ENCODE measurements at places on chromosomes 6 and 20.

DNA sequence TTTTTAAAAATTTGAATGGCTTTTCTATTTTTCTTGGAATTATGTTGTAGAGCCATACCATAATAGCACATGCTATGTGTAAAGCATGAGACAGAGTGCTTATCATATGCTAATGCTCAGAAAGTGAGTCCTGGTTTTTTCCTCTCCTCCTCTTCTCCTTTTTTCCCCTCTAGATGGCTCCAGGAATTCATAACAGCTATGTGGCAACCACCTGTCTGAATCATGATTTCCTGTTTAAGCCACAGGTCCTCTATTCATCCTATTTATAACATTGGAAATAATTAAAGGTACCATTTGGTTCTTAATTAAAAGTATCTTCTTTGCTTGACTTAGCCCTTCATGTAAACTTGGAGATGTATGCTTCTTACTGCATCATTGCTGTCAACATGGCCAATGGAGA lies 260.0 kb upstream of the MAP3K7 start:
- no peak for DNase-seq

DNA sequence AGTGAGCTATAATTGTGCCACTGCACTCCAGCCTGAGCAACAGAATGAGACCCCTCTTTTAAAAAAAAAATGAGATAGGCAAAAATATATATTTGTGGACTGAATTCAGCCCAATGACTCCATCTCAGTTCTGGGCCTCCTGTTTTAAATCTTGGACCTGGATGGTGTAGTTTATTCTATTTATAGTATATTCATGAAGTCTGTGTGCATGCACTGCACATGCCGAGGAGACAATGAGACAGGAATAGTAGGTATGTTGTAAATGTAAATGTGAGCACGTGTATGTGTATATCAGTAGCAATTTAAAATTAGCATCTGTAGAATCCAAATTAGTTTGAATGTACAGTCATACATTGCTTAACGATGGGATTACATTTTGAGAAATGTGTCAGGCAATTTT lies 91.0 kb downstream of the TBC1D7 start:
- no peak for DNase-seq

- no peak for DNase-seq
Observed at GRCh38 chr6:69631552-69632346, 165.1 kb downstream of the LMBRD1 start.

- DNase-seq: no peak
Observed at GRCh38 chr6:163383912-163384311, 30.6 kb upstream of the QKI start.

GRCh38 chr20:53855733-53856132 lies 214.7 kb downstream of the BCAS1 start:
- no peak for DNase-seq

- DNase-seq: no peak
Observed at GRCh38 chr20:5705827-5706226, 44.4 kb upstream of the SHLD1 start.

GRCh38 chr6:10141746-10142443 lies 273.0 kb downstream of the TFAP2A start:
- peak; percentile 31 for DNase-seq

- DNase-seq: no peak
Observed at GRCh38 chr6:158417760-158418098, 105.5 kb downstream of the TULP4 start.

GRCh38 chr6:163585932-163586437 lies 171.5 kb downstream of the QKI start:
- no peak for DNase-seq

DNA sequence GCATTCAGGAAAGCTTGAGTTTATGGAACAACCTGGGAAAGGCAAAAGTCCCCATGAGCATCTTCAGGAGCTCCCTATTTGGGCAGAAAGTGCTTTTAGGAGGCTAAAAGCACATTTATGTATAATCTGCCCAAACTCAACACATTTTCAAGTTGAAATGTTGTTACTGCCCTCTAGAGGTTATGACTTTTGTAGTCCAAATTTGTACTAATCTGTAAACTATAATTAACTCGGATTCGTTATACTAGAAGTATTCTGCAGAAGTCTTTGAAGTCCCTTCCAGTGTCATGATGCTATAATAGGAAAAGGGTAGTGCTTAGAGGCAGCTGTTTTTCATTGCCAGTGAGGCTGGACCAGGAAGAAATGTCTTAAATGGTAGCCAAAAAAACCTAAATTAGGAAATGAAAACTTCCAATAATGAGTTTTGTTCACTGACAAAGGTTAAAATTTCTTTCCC lies 44.8 kb upstream of the EMILIN3 start:
- DNase-seq: no peak

DNA sequence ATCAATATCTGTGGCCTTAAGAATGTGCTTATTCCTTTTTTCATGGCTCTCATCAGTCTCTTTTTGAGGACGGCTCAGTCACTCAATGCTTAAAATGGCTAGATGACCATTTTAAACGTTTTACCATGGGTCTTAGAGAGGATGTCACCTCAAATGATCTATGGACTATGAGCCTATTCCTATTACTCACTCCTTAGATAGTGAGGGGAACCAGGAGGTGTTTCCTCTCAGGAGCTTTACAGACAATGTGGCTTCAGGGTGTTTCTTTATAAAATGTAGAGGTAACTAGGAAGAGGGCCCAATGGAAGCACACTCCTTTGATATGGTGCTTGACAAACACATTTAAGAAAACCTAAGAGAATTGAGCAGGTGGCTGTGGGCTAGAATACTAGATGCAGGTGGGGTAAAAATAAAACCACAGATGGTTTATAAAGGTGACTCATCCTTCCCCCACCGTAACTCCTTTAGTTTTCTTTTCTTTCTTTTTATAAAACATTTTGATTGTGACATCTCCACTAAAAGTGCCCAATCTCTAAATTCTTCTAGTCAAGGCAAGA lies 1.5 kb upstream of the TMEM200A start:
- DNase-seq: no peak

GRCh38 chr6:37435816-37436215 lies 2.8 kb downstream of the CMTR1 start:
- DNase-seq: no peak

- DNase-seq: no peak
Observed at GRCh38 chr20:21183722-21184121, 57.8 kb downstream of the KIZ start.

- no peak for DNase-seq
Observed at GRCh38 chr6:780706-781105, 87.8 kb upstream of the EXOC2 start.

DNA sequence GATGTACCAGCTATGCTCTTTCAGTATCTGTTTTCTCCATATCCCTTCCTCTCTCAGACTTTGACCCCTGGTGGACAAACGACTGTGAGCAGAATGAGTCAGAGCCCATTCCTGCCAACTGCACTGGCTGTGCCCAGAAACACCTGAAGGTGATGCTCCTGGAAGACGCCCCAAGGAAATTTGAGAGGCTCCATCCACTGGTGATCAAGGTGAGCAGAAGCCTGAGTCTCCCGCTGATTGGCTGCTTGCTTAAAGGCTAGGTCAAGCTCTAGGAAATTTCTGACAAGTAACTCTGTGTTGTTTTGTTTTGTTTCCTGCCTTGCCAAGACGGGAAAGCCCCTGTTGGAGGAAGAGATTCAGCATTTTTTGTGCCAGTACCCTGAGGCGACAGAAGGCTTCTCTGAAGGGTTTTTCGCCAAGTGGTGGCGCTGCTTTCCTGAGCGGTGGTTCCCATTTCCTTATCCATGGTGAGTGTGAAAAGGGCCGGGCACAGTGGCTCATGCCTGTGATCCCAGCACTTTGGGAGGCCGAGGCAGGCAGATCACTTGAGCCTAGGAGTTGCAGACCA lies 28.6 kb downstream of the C6orf89 start:
- DNase-seq: no peak

GRCh38 chr6:47064274-47064673 lies 22.1 kb upstream of the ADGRF1 start:
- no peak for DNase-seq

- peak; percentile 56 for DNase-seq
Observed at GRCh38 chr20:34791289-34792020, 34.0 kb downstream of the NCOA6 start.

GRCh38 chr6:148432462-148433195 lies 90.0 kb downstream of the SASH1 start:
- DNase-seq: no peak

GRCh38 chr6:150238336-150238741 lies 95.5 kb downstream of the PPP1R14C start:
- DNase-seq: no peak

DNA sequence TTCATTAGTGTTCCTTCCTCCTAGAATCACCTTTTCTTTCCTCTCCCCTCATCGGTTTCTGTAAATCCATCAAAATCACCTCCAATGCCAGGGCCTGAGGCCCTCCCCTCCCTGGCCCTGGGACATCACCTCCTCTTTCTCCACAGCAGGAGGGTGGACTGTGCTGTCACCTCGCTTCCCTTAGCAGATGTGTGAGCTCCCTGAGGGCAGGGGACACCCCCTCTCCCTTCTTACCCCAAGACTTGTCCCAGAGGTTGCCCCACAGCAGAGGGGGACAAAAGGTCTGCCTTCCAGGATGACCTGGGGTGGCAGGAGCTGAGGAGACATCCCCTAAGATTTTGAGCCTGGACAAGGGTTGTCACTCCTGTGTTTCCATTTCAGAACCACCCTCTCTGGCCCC lies 5.9 kb downstream of the ULBP1 start:
- no peak for DNase-seq

- no peak for DNase-seq
Observed at GRCh38 chr6:40307712-40308111, 279.5 kb downstream of the LRFN2 start.

GRCh38 chr20:14657266-14658005 lies 320.0 kb upstream of the FLRT3 start:
- DNase-seq: no peak

GRCh38 chr6:92292067-92292466 lies 1127.3 kb downstream of the EPHA7 start:
- no peak for DNase-seq

DNA sequence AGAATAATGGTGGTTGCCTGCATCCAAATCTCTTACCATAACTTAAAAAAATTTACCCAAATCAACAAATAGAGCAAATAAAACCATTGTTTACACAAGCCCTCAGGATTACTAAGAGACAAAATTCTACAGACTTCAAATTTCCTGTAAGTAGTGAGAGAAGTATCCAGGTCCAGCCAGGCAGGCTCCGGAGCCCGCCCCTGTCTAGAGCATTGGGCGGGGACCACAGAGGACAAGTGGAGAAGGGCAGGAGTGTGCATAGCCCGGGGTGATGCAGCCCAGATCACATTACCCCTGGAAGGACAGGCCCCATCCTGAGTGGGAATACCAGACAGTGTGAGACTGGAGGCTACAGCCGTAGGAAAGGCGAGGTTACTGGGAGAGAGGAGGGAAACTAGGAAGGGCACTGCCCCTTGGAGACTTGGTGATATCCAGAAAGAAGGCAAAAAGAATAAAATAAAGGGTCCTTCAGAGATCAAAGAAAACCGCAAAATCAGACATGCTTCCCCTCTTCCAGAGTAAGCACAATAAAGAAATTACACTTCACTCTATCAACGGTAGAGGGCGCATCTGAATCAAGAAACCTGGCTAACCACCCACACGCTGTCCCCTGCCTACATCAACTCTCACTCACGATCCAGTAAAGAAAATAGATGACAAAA lies 26.6 kb downstream of the RIN2 start:
- peak; percentile 56 for DNase-seq

DNA sequence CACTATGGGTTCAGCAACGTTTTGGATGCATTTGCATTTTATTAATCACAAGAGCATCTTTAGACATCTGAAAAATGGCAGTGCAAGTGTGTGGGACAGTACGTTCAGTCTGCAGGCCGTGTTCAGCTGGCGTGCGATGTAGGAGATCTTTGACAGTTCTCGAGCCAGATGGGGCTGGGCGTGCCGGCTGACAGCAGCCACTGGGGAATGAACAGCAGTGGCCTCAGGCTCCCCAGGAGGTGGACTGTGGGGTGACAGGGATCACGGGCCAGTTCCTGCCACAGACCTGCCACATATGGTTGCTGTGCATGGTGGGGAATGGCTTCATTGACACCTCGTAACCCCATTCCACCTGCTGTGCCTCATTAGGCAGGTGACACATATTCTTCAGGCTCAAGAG lies 16.4 kb upstream of the MLN start:
- no peak for DNase-seq

DNA sequence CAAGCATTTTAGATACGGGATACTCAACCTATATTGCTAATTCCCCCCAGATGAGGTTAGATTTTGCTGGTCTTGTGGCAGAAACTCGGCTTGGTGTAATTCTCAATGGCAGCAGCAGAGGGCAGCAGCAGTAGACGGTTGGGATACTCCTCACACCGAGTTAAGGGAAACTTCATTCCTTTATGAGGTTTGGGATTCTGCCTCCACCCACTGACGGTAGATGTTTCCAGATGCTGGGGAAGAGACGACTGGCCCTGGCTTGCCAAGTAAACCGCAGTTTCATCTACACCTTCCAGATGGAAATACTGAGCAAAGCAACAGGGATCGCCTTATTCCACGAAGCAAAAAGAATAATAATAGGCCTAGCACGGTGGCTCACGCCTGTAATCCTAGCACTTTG lies 8.2 kb upstream of the TBC1D7 start:
- peak; percentile 39 for DNase-seq

DNA sequence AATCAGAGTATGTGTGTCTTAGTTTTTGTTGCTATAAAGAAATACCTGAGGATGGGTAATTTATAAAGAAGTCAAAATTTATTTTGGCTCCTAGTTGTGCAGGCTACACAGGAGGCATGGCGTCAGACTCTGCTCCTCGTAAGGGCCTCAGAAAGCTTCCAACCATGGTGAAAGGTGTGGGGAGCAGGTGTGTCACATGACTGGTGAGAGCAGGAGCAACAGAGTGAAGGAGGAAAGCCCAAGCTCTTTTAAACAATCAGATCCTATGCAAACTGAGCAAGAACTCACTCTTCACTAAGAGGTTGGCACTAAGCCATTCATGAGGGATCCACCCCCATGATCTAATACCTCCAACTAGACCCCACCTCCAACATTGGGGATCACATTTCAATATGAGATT lies 1524.3 kb downstream of the HACE1 start:
- no peak for DNase-seq

- DNase-seq: no peak
Observed at GRCh38 chr6:100392423-100392822, 72.3 kb downstream of the SIM1 start.

DNA sequence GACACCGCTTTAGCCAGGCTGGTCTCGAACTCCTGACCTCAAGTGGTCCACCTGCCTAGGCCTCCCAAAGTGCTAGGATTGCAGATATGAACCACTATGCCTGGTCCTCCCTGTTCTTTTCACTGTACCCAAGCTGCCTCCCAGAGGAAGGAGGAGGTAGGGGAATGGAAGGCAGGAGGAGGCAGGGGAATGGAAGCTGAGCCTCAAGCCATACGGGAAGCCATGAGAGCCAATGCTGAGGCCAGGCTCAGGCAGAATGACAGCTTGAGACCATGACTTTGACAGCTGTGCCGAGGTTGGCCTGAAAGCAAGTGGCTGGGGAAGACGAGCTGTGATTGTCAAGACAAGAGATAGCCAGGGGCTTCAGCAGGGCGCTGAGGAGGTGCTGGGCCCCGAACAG lies 13.6 kb upstream of the ZNF335 start:
- no peak for DNase-seq

- DNase-seq: no peak
Observed at GRCh38 chr20:64242003-64242796, 13.3 kb upstream of the PCMTD2 start.

- DNase-seq: no peak
Observed at GRCh38 chr20:53284256-53284655, 309.4 kb downstream of the ZNF217 start.

All from LNCaP clone FGC (cell line).